T-helper 2 cell treated with Interferon-gamma antibody and Interleukin-4, amounts not matched to agents 100 ng/mL and 5 ng/mL, for 36 hours (primary cell): ENCODE measurements at places on chromosomes 3 and 15. TPM values are rescaled to one million over a fixed set of nuclear protein-coding genes. Genes with fewer than 3 reads are reported as not detected.

ACAP2 gene
- 64.1 and 66.3 TPM in 2 replicates for total RNA-seq

STRIT1 gene
- not detected in 2 replicates for total RNA-seq

TRNT1 gene
- 43.2 and 45.6 TPM in 2 replicates for total RNA-seq

SCN11A gene
- total RNA-seq = 0.09 TPM in 1 of 2 replicates, not detected in the other

PLA2G4D gene
- total RNA-seq = not detected in 2 replicates

TIMP4 gene
- total RNA-seq = not detected in 2 replicates

MOBP gene
- 0.05 TPM in 1 of 2 replicates, not detected in the other for total RNA-seq

TMEM266 gene
- total RNA-seq = not detected in 2 replicates

GOLGA6A gene
- total RNA-seq = not detected in 2 replicates

CHDH gene
- total RNA-seq = 8.7 and 12.1 TPM in 2 replicates

BHLHE40 gene
- 167 and 168 TPM in 2 replicates for total RNA-seq

PATL2 gene
- total RNA-seq = 20.8 and 22.5 TPM in 2 replicates

ZNF860 gene
- 0.14 and 0.16 TPM in 2 replicates for total RNA-seq

KNG1 gene
- not detected in 2 replicates for total RNA-seq

PIK3R4 gene
- 25.0 and 26.2 TPM in 2 replicates for total RNA-seq

FGF12 gene
- total RNA-seq = not detected in 2 replicates

PP2D1 gene
- total RNA-seq = not detected in 2 replicates

ZNF502 gene
- 0.59 and 0.68 TPM in 2 replicates for total RNA-seq

CPA3 gene
- not detected in 2 replicates for total RNA-seq

ACTRT3 gene
- 0.45 and 0.61 TPM in 2 replicates for total RNA-seq
